ENCODE measurements at places on chromosomes 7 and 10.
A peak's percentile ranks its signal among the peaks of the same experiment; 100 is the strongest.

DNA sequence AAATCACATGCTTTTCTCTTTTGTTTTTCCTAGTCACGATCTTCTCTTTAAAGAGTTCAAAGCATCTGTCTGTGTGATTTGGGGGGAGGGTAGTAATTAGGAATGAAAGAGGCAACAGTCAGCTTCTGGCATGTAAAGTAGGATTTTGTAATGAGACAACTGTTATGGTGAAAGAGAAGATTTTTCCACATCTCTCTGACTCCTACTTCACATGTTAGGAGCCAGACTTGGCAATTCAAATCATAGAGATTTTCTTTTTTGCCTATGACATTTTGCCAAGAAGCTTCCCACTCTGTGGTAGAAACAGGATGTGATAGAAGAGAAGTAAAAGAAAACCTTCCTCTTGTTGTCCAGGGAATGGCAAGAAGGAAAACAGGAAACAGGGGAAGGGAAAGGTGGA, 38.3 kb upstream of the KLHL7 start:
- no peak for DNase-seq

- DNase-seq: no peak
These were observed 79.9 kb downstream of the ANKRD61 start for GRCh38 chr7:6111041-6111440.

GRCh38 chr10:101818872-101819633, 809 bp upstream of the OGA start:
- DNase-seq: no peak

- DNase-seq: no peak
These were observed 56.1 kb upstream of the ELMO1 start for GRCh38 chr7:37504801-37505200.

- DNase-seq: no peak
These were observed 232.0 kb downstream of the SDK1 start for GRCh38 chr7:3533040-3533439.

- no peak for DNase-seq
These were observed 860 bp downstream of the RPP30 start for GRCh38 chr10:90872648-90873020.

- DNase-seq: peak; percentile 60
These were observed 18.7 kb downstream of the OR9A2 start for GRCh38 chr7:143008007-143008901.

DNA sequence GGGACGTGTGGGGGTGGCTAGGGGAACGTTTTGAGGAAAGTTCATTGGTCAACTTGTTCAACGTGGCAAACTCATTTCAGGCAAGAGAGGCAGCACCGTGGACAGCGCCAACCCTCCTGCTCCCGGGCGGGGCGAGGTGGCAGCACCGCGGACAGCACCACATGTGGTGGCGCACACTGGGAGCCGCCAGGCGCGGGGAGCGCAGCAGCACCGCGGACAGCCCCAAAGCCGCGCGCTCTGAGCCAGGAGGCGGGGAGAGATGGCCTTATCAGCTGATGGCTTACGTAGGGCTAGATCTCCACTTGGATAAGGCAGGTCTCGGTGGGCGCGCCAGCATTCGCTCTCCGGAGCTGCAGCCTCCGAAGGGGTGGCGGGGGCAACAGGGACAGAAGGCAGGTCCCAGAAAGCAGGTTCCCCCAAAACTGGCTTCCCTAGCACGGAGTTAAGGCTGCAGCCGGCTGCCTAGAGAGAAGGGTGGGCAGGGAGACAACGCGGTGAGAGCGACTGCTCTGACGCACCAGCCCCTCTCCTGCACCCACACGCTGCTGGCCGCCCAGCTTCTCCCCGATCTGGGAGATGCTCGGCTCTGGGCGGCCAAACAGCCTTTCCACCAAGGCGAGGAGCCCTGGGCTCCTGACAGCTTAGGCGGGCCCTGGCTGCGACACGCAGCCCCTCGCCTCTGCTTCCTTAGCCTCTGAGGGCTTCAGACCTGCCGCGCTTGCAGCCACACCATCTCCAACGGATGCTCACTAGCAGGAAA, at the start of gene HTR5A:
TSS of gene HTR5A (plus strand) at position 333 of the 760 bp plus-strand sequence. CDS start 576 bp downstream, outside the sequence.
- DNase-seq: peak; percentile 48

- DNase-seq: no peak
These were observed 19.3 kb upstream of the TSPAN13 start for GRCh38 chr7:16734148-16734726.

- DNase-seq: no peak
These were observed 624.8 kb downstream of the GRID1 start for GRCh38 chr10:85741626-85742300.

GRCh38 chr7:139936760-139937310, 107.8 kb downstream of the TBXAS1 start:
- DNase-seq: no peak

DNA sequence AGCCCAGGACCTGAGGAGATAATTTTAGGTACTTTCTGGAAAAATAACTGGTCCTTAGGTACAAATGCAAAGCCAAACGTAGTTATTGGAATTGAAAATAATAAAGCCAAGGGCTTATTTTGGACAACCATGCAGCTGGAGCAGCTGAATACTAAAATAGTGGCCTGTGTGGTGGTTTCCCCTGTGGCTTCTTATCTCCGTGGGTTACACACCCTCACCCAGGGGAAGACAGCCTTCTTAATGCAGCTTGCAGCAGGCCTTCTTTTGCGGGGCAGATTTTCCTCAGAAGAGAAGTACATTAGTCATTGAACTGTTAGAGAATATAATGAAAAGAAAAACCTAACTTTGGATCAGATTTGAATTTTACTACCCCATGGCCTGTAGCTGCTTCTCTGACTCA, 133.5 kb downstream of the ST7 start:
- no peak for DNase-seq

- no peak for DNase-seq
These were observed 158.1 kb upstream of the KMT2E start for GRCh38 chr7:104855861-104856260.

GRCh38 chr7:155660059-155660757, 15.7 kb downstream of the RBM33 start:
- no peak for DNase-seq

DNA sequence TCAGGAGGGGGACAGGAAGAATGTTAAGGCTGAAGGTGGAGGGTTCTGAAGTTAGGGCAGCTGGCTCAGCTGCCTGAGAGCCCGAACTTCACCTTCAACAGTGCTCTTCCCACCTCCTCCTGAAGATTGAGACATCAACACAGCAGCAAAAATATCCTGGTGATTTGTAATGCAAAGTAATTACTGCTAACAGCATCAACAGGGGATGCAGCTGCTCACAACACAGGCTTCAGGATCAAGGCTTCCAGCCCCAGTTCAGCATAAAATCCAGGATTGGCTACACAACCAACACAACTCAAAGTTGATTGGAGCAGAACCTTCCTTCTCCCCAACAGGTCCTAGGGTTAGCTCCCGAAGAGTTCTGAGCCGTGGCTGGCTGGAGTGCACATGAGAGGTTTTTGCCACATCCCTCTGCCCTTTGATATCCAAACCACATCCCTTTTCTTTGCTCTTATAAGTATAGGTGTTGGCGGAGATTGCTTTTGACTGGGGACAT, 242.4 kb downstream of the KIAA1217 start:
- no peak for DNase-seq

DNA sequence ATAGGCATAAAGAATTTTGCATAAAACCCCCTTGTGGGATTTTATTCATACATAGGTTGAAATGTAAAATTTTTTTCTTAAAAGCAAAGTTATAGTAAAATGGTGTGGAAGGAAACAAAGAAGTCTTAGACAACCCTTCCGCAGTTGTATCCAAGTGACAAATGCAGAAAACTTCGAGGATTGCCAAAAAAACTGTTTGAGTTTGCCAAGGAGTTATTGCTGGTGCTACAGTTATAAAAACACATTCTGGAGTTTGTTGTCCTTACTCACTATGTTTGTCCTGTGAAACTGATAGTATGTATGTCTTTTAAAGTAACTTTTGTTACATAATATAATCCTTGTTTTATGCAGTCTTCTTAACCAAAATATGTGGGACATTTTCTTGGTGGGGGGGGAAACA, 120.3 kb downstream of the FOXP2 start:
- DNase-seq: no peak

DNA sequence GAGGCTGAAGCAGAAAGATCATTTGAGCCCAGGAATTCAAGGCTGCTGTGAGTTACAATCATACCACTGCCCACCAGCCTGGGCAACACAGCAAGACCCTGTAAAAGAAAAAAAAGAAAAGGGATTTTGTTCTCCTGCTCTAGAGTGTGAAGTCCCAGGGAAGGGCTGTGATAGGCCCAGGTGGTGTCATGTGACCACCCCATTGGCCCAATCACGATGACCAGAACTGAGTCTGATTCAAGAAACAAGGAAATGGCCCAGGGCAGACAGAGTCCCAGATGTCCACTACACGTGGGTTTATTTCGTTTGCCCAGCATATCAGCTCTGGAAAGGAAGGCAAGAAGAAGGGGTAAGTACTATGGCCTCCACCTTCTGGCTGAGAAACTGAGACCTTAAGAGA, 81.3 kb upstream of the CUX1 start:
- no peak for DNase-seq

GRCh38 chr7:85806321-85806720, 619.5 kb upstream of the SEMA3D start:
- DNase-seq: no peak

GRCh38 chr7:55438085-55438756, 73.1 kb downstream of the LANCL2 start:
- no peak for DNase-seq

GRCh38 chr7:99290980-99291607, 18.5 kb downstream of the MYH16 start:
- no peak for DNase-seq

DNA sequence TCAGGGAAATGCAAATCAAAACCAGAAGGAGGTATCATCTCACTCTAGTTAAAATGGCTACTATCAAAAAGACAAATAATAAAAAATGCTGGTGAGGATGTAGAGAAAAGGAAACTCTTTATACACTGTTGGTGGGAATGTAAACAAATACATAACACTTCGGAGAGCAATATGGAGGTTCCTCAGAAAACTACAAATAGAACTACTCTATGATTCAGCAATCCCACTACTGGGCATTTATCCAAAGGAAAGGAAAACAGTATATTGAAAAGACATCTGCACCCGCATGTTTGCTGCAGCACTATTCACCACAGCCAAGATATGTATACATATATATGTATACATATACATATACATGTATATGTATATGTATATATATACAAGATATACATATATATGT, 94.2 kb downstream of the C10orf90 start:
- no peak for DNase-seq

GRCh38 chr10:47051741-47052238, 140.6 kb downstream of the PTPN20 start:
- no peak for DNase-seq
